ENCODE measurements at places on chromosomes 11 and 22.

- DNase-seq, result no peak
Measured at GRCh38 chr11:6771926-6772893, at the start of gene OR2AG2. TSS of gene OR2AG2 (minus strand) at chr11:6771976. CDS start at chr11:6768957, 3,019 bp downstream.

- no peak for DNase-seq
Measured at GRCh38 chr11:34685864-34686263, 65.0 kb downstream of the EHF start.

- DNase-seq, result no peak
Measured at GRCh38 chr11:57477507-57478189, 17.3 kb downstream of the RTN4RL2 start.

DNA sequence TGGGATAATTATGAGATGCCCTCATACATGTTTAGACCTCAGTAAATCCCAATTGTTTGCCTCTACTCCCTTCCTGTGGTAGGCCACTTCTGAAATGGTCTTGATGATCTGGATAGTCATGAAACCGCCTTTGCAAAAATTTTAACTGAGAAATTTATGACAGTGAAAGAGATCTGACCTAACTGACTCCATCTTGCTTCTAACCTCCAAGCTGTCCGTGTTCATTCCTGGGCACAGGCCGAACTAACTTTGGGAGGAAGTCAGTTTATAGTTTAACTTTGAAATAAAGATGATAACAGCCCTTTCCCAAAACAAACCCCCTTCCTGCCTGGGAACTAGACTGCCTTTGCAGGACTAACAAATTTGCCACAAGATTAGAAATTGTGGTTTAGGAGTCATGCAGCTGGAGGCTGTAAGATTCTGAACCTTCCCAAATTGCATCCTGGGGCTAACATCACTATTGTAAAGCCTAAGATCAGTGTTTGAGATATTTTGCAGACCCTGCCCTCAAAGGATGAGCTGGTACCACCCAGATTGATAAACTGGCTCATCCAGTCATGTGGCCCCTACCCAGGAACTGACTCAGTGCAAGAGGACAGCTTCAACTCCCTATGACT lies 19.9 kb upstream of the CTR9 start:
- no peak for DNase-seq

- DNase-seq, result no peak
Measured at GRCh38 chr11:66316849-66317251, at the start of gene CD248. TSS of gene CD248 (minus strand) at chr11:66317044. CDS start at chr11:66317027, 17 bp downstream.

DNA sequence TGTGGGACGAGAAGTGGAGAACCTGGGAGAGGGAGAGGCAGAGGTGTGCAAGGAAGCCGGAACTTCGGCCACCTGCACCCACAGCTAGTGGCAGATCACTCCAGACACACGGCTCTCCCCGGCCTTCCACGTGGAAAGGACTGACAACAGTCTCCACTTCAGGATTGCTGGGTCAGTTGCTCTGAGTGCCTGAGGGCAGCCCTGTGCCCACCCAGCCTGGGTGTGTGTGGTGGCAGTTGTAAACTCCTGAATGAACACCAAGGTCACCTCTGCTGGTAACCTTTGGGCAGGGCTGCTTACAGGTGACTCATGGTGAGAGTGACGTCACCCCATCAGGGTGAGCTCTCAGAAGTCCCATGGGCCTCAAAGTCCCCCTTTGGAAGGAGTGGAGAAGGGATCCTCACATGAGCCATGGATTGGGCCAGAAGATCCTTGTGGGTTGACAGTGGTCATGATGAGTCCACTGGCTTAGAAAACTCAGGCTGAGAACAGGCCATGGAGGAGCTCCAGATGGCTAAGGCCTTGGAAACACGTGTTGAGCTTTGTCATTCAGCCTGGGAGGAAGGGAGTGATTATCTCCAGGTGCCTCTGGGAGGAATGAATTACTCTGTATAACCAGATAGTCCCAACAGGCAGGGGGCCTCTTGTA lies 71.3 kb downstream of the BCR start:
- DNase-seq, result peak; percentile 31

- no peak for DNase-seq
Measured at GRCh38 chr22:37148742-37149665, 712 bp downstream of the IL2RB start.

- no peak for DNase-seq
Measured at GRCh38 chr22:19868333-19868732, 13.7 kb upstream of the GNB1L start.

DNA sequence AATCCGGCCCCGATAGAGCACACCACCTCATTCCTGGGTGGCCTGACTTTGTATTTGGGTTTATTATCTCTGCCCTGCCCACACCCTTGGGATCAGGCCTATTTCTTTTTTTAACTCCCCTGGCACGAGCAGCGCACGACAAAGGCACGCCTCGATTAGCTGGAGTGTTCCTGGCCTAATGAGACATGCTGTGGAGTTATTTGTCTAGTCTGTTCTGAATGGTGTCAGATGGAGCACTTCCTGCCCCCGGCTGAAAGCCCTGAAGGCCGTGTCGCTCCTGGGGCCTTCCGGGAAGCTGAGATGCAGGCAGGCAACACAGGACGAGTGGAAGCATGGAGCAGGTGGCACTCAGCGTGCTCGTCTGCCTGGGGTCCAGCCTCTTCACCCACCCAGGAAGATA lies 47.1 kb downstream of the LARGE1 start:
- no peak for DNase-seq

GRCh38 chr22:30326706-30327362 lies at the start of gene TBC1D10A:
TSS of gene TBC1D10A (minus strand) at chr22:30326941. CDS start at chr22:30326881, 60 bp downstream.
- DNase-seq, result peak; percentile 93

DNA sequence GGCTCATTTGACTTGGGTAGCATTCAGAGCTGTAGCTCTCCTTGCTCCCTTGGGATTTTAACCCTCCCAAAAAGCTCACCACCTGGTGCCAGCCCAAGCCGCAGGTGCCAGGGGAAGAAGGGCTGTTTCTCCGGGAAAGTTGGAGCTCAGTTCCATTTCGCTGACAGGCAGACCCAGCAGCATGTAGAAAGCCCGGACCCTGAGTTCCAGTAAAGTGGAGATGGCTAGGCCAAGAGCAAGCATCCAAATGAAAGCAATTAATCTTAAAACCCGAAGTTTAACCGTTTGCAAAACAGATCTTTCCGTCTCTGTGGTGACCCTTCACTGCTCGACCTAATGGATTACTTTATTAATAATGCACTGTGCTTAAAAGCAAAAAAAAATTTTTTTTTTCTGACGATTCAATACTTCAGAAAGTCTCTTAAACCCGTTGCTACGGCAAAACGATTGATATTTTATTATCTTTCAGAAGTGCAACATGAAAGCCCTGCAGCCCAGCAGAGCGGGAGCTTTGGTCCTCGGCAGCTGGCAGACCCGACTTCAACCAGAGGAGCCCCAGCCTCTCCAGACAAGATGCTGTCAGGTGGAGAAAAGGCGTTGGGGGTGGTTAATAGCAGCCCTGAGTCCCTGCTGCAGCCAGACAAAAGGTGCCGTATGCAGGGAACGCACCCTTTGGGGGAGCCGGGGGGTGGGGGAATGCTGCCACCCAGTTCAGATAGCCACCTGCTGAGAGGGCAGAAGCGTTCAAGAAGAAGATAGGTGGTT lies 3.3 kb downstream of the LMO1 start:
- DNase-seq, result no peak

DNA sequence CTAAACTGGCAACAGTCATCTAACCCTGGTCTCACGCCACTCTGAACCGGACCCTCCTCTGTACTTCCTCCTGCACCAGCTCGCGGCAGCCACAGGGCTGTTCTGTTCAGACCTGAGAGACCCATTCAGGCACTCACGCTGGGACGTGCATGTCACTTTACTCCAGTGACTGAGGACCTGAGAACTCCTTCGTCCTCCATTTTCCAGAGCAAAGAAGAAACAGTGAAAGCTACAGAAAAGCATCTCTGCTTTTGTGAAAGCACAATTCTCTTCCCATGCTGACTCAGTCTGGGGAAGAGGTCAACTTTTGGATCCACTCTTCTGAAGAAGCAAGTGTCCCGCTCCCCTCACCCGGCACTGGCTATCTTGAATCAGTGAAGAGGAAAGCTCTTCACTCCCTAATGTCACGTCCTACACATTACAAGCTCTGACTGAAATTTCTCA lies 24.5 kb downstream of the PISD start:
- DNase-seq, result no peak

DNA sequence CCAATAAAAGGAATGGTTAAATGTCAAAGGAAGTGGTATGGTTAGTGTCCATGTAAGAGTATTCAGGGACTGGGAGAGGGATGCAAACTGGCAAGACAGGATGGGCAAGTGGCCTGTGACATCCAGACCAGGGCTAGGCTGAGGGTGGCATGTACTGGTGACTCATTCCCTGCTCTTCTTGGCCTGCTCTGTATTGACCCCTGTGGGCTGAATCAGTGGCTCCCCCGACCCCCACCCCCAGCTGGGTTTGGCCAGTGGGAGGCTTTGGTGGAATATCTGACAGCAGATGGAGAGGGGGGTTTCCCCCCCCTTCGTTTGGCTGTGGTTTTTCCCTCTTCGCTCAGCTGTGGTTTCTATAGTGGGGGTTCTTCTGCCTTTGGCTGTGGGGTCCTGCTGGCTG lies 87.7 kb downstream of the CSNK2A3 start:
- DNase-seq, result no peak

- DNase-seq, result no peak
Measured at GRCh38 chr11:45692808-45693453, 27.5 kb upstream of the CHST1 start.

DNA sequence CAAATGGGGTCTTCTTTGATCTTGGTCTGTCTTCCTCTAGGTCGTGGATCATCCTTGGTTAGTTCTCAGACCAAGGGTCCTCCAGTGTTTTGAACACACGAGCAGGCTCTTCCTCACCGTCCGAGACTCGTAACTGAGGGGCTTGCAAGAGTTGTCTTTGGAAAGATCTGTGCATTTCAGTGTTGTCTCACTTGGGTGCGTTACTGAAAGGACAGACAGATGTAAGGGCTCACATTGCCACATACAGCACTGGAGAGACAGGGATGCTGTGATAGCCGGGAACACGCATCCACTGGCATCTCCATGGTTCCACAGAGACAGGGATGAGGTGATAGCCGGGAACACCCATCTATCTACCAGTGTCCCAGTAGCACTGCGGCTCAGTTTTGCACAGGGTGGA lies 15.7 kb downstream of the GLB1L2 start:
- no peak for DNase-seq

DNA sequence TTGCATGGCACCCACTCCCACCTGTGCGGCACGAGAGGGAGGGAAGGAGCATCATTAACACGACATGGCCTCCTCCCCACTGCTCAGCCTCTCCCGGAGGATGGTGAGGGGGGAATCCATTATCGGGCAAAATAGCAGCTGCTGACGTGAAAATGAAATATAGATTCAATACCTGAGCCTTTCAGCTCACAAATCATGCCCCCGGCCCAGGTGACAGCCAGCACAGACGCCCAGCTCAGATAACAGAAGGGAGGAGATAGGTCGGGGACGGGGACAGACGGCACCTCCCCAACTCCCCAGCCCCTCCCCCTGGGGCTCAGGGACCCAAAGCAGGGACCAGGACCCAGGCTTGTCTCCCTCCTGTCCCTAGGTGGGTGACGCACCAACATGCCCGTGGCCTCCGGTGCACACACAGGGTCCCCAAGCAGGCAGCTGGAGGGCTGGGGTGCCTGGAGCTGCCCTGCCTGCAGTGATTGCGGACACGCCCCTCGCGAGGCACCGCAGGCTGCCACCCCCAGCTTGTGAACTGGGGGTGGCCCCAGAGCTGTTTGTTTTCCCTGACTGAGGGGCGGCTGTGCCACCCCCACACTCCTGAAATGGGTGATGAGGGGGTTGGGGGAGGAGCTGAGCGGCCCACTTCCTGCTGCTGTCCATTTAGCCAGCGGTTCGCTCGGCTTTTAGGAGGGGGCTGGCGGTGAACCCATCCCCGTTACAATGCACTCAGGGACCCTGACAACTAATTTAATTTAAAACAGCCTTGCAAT lies 31.7 kb downstream of the FLRT1 start:
- no peak for DNase-seq

DNA sequence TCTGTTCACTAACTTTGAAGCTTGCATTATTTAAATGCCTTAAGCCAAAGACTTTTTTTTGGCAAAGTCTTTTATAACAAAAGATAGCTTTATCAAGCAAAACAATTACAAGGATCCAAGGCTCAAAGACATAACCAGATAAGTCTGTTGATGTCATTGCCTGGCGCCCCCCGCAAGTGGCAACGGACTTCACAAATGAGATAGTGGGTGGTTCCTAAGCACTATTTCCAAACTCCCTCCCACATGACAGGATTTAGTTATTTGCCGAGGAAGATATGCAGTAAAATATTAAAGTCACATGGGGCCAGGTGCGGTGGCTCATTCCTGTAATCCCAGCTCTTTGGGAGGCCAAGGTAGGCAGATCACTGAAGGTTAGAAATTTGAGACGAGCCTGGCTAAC lies 194.2 kb upstream of the DDI1 start:
- DNase-seq, result no peak

- DNase-seq, result no peak
Measured at GRCh38 chr11:76769645-76770586, 13.2 kb upstream of the TSKU start.

DNA sequence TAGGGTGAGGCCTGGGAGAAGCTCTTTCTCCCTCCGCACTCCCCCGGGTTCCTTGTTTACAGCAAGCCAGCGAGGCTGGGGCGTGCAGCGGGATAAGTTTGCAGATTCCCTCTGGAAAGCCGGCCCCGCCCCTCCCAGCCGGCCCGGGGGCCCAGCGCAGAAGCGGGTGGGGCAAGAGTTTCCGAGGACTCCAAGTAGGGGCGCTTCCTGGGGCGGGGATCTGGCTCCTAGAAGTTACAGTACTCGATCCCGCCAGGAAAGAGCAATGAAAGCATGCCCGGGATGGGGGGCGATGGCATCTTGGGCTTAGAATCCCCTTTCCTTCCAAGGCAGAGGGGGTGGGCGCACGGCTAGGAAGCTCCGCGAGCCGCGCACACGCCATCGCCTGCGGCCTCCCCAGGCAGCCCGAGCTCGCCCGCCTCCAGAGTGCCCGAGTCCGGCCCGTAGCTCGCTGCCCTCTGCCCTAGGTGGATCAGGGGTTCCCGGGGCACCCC lies 385 bp downstream of the TST start:
- no peak for DNase-seq

DNA sequence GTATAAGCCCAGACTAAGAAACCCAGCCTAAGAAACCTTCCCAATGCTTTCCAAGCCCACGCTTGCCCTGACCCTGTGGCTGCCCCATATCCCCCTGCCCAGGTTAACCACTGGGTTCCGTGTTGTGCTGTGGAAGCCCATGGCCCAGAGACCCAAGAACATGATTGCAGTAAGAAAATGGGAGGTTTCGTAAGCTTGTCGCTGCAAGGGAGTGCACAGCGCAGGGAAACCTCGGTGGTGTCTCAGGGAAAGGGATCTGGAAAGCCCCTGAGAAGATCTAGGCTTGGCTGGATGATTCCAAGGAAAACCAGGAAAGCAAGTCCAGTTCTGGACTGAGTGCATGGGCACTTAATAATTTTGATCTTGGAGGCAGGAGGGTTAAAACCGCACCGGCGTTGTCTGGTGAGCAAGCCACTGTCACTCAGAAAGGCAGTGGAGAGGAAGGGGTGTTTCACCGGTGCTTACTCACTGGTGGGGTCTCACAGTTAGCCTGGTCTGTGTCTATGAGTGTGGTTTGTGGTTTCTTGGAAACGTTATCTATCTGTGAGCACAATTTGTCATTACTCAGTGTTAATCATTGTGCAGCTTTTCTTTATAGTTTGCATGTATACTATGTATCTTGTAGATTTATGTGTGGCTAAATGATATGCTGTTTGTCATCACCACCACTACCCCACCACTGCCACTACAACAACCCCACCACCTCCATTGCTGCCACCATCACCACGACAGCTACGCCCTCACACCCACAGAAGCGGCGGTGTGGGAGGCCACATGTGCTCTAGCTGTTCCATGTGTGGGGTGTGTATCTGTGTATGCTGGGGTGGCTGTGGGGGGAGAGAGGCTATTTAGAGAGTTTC lies 53.3 kb upstream of the PRDM11 start:
- DNase-seq, result peak; percentile 42
